Glomerular endothelial cell (primary cell): ENCODE measurements at places on chromosomes 2 and 18. TPM values are rescaled to one million over a fixed set of nuclear protein-coding genes. Genes with fewer than 3 reads are reported as not detected.

MAPK4 gene
- total RNA-seq, result 0.05 TPM in 1 of 2 replicates, not detected in the other

DNA sequence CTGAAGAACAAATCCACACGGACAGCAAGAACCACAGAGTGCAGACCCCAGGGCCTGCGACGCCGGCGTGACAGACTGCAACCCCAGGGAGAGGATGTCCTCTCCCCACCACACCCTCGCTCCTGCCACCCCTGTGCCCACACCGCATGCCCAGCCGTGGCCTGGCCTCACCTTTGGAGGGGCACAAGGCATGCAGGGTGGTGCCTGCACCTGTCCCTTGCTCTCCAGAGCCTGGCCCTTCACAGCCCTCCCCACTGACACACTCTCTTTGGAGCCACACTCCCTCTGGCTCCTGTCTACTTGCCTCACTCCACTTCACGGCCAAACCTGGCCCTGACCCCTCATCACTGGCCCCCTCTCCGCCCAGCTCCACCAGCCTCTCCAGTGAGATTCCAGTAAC, 9.3 kb downstream of the THAP4 start:
- no peak for DNase-seq

ERMN gene
- 0.19 TPM in 1 of 2 replicates, not detected in the other for total RNA-seq

DNA sequence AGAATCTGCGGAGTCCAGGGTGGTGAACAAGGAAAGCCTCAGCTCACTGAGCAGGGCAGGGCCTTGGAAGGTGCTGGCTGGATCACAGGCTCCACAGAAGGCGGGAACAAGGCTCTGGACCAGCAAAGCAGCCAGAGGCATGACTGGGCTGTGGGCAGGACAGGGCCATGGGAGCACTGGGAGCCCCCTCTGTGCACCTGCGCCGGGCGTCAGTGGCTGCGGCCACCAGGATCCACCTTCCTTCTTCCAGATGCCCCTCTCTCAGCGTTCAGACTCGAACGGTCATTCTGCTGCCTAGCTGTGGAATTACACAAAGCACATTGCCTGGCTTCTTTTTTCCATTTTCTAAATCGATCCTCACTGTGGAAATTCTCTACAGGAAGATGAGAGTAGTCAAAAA, 621.2 kb downstream of the GALR1 start:
- no peak for DNase-seq

DNA sequence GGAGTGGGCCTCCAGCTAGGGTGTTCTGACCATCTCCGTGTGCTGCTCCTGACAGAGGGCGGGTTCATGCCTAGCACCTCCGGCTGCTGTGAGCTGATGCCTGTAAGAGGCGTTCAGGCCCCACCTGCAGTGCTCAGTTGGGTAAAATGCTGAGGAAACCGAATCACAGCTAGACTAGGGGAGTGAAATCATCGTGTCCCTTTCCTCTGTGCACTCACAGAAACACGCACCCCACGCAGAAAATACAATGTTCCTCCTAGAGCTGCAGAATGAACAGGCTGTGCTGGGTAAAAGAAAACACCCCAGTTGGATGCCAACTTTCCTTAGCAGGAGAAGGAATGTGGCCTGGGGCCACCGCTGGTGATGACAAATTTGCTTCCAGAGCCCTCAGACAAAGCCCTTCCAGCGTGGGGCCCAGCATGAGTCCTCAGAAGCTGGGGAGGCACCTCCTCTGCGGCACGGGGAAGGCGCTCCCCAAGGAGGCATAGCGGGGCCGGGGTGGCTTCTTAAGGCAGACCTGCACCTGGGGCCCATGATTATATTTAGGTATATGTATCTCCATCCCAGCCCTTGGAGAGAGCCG, 16.3 kb upstream of the ARHGEF4 start:
- DNase-seq, result no peak

PID1 gene
- 0.68 and 0.99 TPM in 2 replicates for total RNA-seq

SDC1 gene
- total RNA-seq, result 7.4 and 17.5 TPM in 2 replicates

GRCh38 chr18:11081009-11081532, 68.3 kb downstream of the PIEZO2 start:
- DNase-seq, result no peak

- DNase-seq, result no peak
Observed at GRCh38 chr2:241809383-241810306, 652 bp downstream of the NEU4 start.

NDC80 gene
- 6.4 and 9.0 TPM in 2 replicates for total RNA-seq

ALPG gene
- not detected in 2 replicates for total RNA-seq

DNA sequence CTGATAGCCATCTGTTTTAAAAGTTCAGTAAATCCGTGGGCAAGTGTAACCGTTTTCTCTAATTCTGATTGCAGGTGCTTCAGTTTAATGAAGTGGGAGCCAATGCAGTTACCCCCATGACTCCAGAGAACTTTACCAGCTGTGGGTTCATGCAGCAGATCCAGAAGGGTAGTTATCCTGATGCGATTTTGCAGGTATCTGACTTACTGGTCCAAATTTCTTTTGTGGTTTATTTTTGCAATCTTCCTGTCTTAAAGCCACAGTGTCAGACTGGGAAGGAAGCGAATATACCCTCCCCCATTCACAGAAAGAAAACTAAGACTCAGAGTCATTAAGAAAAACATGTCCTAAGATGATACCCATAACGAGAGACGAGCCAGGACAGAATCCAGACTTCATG, 7.7 kb downstream of the SERPINB2 start:
- DNase-seq, result no peak

DNA sequence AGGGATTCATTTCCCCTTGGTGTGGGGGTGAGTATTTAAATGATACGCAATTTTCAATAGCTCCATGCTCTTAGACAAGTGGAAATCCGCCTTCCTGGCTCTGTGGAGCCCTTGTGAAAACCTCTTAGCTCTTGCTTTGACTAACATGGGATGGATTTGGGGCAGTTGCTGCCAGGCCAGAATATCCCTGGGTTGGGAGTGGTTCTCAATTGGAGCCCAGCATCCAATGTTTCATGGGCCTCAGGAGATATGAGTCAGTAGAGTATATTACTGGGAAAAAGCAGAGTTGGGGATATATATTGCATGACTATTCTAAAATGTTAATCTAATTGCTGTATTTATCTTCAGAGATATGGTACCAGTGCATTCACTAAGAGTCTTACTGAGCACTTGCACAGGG, 104.4 kb upstream of the IL1R2 start:
- no peak for DNase-seq

- no peak for DNase-seq
Observed at GRCh38 chr2:104853534-104854497, at the start of gene POU3F3. Gene POU3F3 (plus strand): TSS chr2:104854115. CDS start chr2:104855511, 1,396 bp downstream.

DNAH6 gene
- total RNA-seq, result 0.05 TPM in 1 of 2 replicates, not detected in the other

- DNase-seq, result no peak
Observed at GRCh38 chr18:59945544-59945943, 45.7 kb downstream of the PMAIP1 start.

- DNase-seq, result no peak
Observed at GRCh38 chr2:131151398-131151797, 46.3 kb downstream of the PLEKHB2 start.

TUBA4B gene
- total RNA-seq, result not detected in 2 replicates

DNA sequence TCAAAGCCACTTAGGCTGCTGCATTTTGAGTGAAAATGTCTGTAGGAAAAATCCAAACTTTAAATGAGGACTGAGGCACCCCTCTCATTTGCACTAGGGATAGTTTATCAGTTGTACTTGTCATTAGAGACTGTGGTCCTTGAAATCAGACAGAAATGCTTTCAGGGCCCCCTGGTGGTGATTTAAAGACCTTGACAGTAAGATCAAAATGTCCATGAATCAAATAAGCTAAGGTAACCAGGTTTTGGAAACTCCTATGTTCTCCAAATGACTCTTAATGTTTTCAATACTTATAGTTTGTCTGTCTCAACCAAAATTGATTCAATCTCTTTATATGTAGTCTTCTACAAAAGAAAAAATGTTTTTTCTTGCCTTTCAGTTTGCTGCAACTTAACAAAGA, 28.8 kb upstream of the DDX18 start:
- DNase-seq, result no peak

VIL1 gene
- not detected in 2 replicates for total RNA-seq

DNA sequence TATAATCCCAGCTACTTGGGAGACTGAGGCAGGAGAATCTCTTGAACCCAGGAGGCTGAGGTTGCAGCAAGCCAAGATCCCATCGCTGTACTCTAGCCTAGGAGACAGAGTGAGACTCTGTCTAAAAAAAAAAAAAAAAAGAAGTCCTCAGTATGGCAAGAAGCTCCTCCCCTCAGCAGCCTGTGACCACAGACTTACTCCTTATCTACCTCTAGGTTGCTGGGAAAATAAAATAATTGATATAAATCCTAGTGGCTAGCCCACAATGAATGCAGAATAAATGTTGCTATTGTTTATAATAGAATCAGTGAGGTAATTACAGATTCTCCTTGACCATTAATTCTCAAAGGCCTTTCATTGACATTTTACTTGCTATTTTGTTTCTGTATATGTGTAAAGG, 70.6 kb downstream of the IRS1 start:
- DNase-seq, result no peak

DNA sequence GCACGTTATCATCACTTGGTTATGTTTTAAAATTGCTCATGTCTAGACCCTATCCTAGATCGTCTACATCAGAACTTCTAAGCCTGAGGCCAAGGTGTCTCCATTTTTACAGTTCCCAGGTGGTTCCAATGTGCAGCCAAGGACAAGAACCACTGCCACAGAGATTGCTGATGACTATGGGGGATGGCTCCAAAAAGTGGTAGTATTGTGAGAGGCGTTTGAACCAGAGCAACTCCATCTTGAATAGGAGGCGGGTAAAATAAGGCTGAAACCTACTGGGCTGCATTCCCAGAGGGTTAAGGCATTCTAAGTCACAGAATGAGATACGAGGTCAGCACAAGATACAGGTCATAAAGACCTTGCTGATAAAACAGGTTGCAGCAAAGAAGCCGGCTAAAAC, 212.6 kb upstream of the FBXO11 start:
- no peak for DNase-seq

DNA sequence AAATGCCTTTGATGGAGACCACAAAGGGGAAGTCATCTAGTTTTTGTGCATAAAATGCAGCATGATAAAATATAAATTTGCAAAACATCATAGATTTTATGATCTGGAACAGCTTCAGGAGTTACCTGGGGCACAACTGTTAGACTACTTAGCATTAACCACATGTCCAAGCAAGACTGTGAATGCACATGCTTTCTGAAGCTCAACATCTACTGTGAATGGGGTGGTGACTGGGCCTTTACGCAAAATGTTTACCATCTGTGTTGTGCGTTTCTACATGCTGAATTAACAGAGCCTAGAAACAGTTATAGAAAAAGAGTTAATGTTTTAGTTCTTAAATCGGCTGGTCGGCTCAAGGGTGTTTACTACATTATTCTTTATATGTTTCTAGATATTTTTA, 45.5 kb downstream of the KCTD1 start:
- no peak for DNase-seq

GRCh38 chr2:201952187-201952586, 81.5 kb upstream of the FZD7 start:
- no peak for DNase-seq

HAAO gene
- not detected in 2 replicates for total RNA-seq

DCC gene
- total RNA-seq, result 0.06 TPM in 1 of 2 replicates, not detected in the other

ALS2 gene
- total RNA-seq, result 20.8 and 23.5 TPM in 2 replicates

- no peak for DNase-seq
Observed at GRCh38 chr18:28115149-28115550, 61.8 kb downstream of the CDH2 start.

USP37 gene
- total RNA-seq, result 6.9 and 7.6 TPM in 2 replicates

- no peak for DNase-seq
Observed at GRCh38 chr18:44652722-44653121, 28.0 kb upstream of the SETBP1 start.

- DNase-seq, result no peak
Observed at GRCh38 chr2:182301093-182301492, 125.7 kb downstream of the PDE1A start.

LCT gene
- under 0.01 TPM in 1 of 2 replicates, not detected in the other for total RNA-seq

POTEC gene
- total RNA-seq, result not detected in 2 replicates

DNA sequence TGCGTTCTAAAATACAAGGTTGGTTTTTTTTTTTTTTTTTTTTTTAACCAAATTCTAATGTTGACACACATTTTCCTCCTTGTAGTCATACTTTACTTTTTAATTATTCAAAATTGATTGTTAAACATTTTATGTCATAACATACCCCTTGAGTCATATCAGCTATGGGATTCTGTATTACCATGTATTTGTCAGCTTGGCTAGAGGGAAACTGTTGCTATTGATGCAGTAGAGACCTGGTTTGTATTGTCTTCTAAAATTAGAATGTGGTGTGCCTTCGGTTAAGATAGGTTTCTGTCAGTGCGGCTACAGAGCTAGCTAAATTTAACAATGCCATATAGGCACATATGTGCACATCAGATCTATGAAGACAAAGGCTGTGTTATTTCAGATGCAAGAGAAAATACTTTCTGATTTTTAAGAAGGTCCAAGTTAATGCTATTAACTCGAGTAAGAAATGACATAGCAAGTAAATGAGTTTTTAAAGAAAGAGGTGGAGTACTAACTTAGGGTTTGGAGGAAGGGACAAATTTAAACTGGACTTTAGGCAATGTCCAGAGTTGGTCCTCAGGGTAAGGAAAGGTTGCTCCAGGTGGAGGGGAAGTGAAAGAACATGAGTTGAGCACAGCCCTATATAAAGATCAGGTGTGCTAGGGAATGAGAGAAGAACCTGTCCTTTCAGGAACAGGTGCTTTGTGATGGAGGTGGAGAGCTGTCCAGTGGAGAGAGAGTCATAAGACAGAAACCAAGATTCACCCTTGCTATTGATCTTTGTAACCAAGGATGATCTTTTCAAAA, 152.3 kb downstream of the PRPF40A start:
- no peak for DNase-seq

- DNase-seq, result no peak
Observed at GRCh38 chr2:69893684-69894551, at the start of gene SNRNP27. Gene SNRNP27 (plus strand): TSS chr2:69893956. CDS start chr2:69893985, 29 bp downstream.

- DNase-seq, result no peak
Observed at GRCh38 chr2:235055891-235056516, 104.2 kb downstream of the SH3BP4 start.

DNA sequence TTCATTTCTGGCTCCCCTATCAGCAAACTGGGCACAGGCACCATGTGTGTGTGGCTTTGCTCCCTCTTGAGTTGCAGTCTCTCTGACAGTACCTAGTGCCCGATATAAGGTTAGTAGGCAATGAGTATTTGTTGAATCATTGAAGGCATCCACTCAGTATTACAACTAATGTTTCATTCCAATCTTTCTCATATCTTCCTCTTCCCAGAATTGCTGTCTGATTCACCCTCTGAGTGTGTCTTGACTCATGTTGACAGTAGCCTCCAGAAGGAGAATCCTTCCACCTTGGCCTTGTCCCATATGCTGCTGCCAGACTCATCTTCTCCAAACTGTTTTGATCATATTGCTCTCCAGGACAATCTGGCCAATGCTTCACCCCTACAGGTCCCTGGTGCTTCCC, 202.5 kb downstream of the LRRTM1 start:
- no peak for DNase-seq

PXDN gene
- total RNA-seq, result 1,281 and 1,930 TPM in 2 replicates

- DNase-seq, result no peak
Observed at GRCh38 chr2:223930103-223930976, 14.8 kb downstream of the WDFY1 start.

DNA sequence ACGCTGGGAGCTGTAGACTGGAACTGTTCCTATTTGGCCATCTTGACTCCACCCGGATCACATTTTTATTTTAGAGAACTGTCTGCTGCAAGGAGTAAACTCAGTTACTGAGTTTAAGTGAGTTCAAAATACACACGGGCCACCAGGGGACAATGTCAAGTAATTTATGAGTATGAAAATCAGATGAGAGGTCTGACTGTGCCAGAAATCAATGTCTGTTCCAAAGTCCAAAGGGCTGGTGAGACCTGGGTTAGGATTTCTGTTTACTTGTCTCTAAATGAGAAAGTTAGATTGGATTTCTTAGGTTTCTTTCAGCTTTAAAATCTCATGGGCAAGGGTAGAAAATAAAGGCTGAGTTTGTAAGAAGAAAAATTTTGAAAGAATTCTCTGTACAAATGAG, 465.8 kb upstream of the MEIS1 start:
- DNase-seq, result no peak
